ENCODE measurements at places on chromosomes 2 and 18.

GRCh38 chr2:168369031-168369430 is 87.0 kb upstream of the CERS6 start:
- no peak for DNase-seq

DNA sequence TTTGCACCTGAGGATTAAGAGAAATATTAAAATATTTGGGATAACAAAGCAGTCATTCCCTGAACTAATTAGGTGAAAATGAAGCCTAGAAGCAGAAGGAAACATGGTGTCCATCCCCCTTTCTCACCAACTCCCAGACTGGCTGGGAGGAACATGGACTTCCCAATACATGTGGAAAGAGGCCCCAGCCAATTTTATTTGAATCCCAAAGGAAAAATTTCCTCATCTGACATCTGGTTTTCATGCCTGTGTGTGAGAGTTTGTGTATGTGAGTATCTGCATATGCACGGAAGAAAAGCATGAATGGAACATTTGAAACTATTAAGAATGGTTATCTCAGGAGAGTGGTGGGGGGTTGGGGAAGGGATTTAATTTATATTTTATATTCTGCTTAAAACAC is 84.3 kb downstream of the COPS8 start:
- DNase-seq = no peak

- no peak for DNase-seq
Observed at GRCh38 chr2:229130522-229130921, 140.6 kb downstream of the PID1 start.

DNA sequence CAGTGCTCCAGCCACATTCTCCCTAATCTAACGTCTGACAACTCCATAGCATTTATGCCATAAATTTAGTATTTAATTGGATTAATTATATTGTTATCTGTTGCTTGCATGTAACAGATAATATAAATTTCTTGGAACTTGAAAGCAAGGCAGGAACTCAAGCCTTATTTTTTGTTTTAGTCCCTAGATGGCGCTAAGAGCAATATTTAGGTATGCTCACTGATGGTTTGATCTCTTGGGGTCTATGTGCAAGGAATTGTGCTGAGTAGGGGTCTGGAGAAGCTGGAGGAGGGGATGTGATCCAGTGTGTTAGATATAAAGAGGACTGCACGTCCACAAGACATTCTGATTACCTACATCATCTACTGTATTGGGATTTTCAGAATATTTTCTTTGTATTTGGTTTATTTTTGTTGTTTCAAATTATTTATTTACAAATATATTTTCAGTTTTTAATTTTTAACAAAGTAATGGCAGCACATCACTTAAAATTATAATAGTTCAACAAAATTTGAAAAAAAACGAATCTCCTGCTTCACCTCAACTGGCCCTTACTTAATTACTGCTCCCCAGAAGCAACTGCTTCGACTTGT is 32.8 kb downstream of the KATNAL2 start:
- no peak for DNase-seq

- DNase-seq = no peak
Observed at GRCh38 chr2:198815626-198816025, 642.1 kb downstream of the SATB2 start.

DNA sequence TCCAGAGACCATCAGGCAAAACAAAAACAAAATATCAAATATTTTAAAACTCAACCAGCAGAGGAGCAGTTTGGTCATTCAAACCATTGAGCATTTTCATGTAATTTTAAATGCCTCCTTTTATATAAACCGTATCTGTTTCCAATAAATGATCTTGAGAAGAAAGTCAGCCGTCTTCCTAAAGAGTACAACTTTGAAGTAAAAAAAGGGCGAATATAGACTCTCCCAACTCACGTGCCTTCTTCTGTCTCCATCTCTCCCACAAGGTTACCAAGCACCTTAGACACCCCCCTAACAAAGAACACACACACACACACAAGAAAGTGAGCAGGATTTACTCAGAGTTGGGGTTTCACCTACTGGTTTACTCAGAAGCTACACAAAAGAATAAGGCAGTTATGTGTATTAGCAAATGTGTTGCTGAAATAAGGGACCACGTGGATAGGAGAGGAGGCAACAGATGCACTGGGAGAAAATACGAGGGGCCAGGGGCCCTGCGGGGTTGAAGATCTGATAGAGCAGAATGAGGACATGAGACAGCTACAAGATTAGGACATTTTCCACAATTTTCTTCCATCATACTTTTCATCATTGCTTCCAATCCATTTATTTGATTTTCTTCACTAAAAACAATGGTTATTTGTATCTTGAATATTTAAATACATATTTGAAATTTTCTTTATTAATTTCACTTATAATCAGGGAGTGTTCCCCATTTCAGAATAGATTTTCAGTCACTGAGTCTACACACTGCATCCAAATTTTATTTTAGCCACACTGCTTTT is 45.0 kb downstream of the EVA1A start:
- DNase-seq = no peak

DNA sequence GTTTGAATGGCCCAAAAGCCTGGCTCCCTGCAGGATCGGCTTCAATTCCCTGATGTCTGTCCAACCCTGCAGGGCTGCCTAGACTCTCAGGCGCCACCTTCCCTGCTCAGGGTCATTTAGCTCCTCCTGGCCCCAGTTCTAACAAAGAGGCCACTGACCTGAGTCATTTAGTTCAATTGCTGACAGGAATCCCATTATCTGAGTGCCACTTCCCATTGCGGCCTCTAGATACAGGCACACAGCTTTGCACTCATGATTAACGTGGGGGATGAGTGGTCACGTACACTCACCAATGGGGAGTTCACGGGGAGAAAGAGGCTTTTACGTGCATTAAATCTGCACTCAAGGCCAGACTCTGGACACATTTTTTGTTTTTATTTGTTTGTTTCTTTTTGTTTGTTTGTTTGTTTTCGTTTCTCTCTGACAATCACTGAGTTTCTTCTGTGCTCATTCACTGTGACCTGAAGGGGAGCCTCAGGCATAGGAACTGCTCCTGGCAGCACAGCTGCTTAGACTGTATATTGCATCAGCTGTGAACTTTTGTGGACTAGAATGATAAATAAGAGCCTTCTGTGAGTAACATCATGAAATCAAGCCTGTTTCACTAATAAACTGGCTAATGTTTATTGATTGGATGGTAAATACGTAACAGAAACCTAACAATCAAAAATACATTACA is 118.9 kb upstream of the CTNNA2 start:
- DNase-seq = no peak

DNA sequence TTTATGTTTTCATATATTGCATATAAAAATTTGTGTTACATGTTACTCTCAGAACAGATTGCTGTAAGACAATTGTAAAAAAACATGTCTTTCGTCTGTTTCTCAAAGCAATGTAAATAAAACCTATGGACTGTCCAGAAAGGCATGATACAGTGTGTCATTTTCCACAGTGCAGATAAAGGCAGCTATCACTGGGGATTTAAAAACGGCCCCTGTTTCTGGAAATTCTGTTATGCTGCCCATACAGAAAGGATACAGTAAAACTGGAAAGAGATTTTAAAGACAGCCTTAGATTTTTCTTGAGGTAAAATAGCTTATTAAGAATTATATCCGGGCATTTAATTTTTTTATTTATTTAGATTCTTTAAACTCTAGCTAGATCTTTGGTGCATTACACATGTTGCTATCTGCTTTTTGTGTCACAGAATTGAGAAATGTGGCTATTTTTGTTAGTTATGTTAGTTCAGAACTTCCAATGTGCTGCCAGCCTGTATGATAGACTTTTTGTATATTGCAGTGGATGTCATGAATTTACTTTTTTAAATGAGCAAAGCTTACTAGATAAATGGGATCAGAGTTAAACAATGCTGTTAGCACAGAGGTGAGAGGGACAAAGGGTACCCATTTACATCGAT is 859 bp upstream of the INO80D start:
- no peak for DNase-seq

DNA sequence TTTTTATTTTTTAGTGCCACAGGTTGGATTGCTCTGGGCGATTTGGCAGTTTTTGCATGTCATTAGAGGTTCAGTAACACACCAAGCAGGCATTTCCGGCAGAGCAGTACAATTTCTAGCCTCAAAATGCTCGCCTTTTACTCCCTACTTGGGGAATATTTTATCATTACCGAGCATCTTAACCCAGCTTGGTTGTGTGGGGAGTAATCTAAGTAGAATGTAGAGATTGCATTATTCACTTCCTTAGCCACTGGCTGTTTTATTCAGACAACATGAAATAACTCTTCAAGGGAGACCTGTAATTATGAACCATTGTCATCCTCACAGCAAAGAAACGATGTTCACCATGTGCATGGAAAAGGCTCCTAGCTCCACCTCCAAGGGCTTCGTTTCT is 13.1 kb downstream of the GRP start:
- DNase-seq = no peak

DNA sequence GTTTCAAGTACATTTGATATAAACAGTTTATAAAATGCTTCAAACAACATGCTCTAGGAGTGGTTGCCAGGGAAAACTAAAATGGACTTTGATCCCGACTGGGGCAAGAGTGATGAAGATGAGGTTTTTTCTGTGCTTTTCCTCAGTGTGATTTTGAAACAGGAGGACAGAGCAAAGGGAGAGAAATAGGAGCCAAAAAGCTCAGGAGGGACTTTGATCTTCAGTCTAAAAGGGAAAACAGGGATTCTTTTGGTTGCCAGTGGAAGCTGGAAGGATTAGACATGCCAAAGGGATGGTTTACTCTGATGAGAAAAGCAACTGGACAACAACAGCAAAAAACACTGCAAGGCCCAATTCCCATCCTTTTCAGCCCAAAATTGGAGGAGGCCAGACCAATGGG is 95.5 kb downstream of the LTBP1 start:
- DNase-seq = no peak

GRCh38 chr18:3207565-3207964 is 12.2 kb downstream of the MYOM1 start:
- DNase-seq = no peak

DNA sequence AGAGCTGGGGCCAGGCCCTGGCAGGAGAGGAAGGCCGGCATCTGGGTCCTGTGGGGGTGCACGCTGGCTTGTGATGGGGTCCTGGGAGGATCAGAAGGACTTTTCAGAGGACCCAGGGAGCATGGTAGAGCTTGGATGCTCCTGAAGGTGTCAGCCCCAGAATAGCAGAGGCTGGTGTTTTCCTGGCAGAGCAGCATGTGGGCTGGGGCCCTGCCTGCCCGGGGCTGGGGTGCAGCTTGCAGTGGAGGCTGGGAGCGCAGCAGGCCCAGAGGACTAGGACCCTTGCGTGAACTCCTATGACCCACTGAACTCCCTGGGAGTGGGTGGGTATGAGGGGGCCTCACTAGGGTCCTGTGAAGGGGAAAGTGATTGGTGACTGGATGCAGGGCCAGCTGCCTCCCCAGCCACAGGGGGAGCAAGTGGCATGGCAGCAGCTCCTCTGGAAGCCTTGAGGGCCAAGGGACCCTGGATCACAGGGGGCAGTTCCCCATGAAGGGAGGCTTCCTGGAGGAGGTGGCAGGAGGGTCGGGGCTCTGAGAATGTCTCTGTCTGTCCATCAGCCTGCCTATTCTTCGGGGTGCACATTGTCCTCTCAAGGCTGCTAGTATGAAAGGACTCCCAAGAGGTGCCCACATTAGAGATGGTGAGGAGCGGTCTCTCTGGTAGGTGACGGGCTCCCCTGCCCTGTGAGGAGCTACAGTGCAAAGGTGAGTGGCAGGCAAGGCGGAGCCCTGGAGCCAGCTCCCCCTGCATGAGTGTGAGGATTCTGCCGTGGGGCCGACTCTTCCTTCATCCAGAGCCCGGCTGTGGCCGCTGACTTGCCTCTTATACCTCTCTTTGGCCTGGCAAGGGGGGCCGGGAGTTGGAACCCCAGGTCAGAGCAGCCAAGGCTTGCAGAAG is 249.0 kb downstream of the DYSF start:
- DNase-seq = no peak

- DNase-seq = no peak
Observed at GRCh38 chr2:201855356-201855755, 49.0 kb downstream of the CDK15 start.

DNA sequence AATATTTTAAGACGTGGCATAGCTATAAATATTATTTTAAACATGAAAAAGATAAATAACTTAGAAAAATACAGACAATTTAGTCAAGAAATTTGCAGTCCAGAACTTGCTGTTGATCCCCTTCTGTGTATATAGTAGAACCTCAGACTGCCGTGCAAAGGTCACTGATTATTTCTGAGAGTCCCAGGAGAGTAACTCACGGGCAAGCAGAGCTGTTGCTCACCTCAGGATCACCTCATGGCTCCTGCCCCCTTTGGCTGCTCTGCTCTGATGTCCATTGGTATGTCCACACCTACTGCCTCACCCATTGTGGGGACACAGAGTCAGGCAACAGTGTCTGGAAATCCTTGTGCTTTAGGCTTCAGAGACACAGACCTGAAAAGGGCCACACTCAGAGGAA is 392.9 kb upstream of the CELF4 start:
- DNase-seq = no peak

DNA sequence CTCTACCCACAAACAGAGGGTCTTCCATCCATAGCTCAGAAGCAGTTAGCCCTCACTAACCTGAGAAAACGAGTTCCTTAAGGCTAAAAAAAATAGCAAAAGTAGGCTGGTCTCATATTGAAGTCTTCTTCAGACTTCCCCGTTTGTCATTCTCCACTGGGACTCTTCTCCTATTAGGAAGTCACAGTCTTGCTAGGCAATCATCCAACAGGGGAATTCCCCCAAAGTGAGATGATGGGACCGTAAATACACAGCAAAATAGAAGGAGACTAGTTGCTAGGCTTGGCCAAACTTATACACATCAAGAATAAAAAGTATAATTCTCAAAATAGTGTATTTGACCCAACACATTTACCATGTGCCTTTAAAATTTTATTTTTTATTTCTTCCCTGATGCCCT is 34.3 kb downstream of the COL6A3 start:
- DNase-seq = no peak

DNA sequence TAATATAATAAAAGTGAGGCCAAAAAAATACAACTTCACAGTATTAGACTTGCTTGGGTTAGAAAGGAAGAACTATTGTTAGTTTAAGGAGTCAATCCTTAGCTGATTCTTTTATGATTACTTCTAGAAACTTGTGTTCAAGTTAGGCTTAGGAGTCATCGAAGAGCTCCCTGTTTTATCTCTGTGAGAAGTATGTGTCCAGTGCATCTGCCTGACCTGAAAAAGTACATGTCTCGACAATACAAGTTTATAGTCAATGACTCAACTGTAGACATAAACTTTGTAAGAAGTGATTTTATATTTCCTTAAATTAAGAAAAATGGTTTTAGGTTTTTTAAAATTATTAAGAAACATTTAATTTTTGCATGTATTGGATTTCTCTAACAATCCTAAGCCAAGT is 571.2 kb downstream of the ZEB2 start:
- DNase-seq = no peak

GRCh38 chr18:76457475-76457874 is 37.6 kb downstream of the ZNF516 start:
- peak; percentile 35 for DNase-seq

GRCh38 chr18:34834897-34835296 is 124.8 kb downstream of the DTNA start:
- no peak for DNase-seq

GRCh38 chr2:201273330-201273983 is 13.1 kb downstream of the CASP8 start:
- no peak for DNase-seq
